ENCODE measurements at places on chromosomes 13 and 19. TPM values are rescaled to one million over a fixed set of nuclear protein-coding genes. Genes with fewer than 3 reads are reported as not detected.

GRK1 gene
- total RNA-seq: not detected

METTL21C gene
- not detected for total RNA-seq

NPAS1 gene
- 1.9 TPM for total RNA-seq

CBY2 gene
- total RNA-seq: not detected

GIPR gene
- total RNA-seq: not detected

CCDC169 gene
- total RNA-seq: 2.8 TPM

SERTM1 gene
- not detected for total RNA-seq

DPF1 gene
- total RNA-seq: 3.9 TPM

CNFN gene
- not detected for total RNA-seq

NANOS2 gene
- not detected for total RNA-seq

NLRP4 gene
- not detected for total RNA-seq

PGLYRP2 gene
- total RNA-seq: not detected

SLC15A1 gene
- total RNA-seq: not detected

BST2 gene
- total RNA-seq: 6.7 TPM

ZIM2 gene
- 0.08 TPM for total RNA-seq

IGLON5 gene
- total RNA-seq: 1.8 TPM

PPM1N gene
- 1.2 TPM for total RNA-seq

SEMA6B gene
- 7.7 TPM for total RNA-seq

MBD3L3 gene
- total RNA-seq: not detected

LPAR2 gene
- total RNA-seq: 0.65 TPM

IZUMO2 gene
- total RNA-seq: not detected

VSTM2B gene
- not detected for total RNA-seq

AMH gene
- total RNA-seq: under 0.01 TPM

ZBTB7A gene
- 35.6 TPM for total RNA-seq

MBD3L2 gene
- total RNA-seq: not detected

LGI4 gene
- total RNA-seq: not detected

ZNF555 gene
- 4.9 TPM for total RNA-seq

NCCRP1 gene
- total RNA-seq: not detected

GPR4 gene
- total RNA-seq: 0.48 TPM

C1QTNF9 gene
- not detected for total RNA-seq

KCNJ14 gene
- total RNA-seq: 0.88 TPM

FSD1 gene
- total RNA-seq: 21.2 TPM

LHFPL6 gene
- 26.3 TPM for total RNA-seq

CALR3 gene
- total RNA-seq: 0.56 TPM

TNFRSF19 gene
- 223 TPM for total RNA-seq

ATCAY gene
- total RNA-seq: 0.13 TPM

Measured in epithelial cell of alveolus of lung (primary cell).